Activated CD4-positive, CD25-positive, alpha-beta regulatory T cell treated with anti-CD3 and anti-CD28 coated beads, Interleukin-2, amount 50 U/mL, for 72 hours (primary cell): ENCODE measurements at places on chromosomes 5 and 9.

DNA sequence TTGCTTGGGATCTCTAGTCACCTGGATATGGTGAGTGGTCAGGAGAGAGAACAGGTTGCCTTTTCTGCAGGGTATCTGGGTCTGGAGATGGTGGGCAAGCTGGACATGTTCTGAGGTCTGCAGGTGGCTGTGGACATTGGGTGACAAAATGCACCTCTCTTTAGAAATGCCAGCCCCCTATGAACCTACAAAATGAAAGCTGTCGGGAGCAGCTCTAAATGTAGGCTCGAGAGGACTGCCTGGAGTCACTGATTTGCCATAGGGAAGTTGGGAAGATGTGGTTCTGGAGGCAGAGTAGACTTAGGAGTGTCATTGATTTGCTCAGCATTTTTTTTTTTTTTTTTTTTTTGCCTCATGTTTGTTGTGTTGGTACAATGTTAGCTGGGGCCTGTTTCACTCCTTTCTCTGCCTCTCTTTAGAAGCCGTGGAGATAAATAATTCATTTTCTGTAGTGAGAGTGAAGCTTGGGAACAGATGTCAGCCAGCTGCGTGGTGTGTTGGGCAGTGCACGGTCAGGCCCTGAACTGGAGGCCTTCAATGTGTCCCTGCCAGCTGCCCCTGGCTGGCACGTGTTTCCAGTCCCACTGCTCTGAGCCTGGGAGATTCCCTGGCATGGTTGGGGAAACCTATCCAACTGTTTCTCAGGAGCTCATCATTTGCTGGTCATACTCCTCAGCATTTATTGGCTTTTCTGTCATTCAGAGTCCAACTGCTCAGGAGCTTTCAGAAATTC lies 5.4 kb downstream of the RGS3 start:
- no peak for DNase-seq

DNA sequence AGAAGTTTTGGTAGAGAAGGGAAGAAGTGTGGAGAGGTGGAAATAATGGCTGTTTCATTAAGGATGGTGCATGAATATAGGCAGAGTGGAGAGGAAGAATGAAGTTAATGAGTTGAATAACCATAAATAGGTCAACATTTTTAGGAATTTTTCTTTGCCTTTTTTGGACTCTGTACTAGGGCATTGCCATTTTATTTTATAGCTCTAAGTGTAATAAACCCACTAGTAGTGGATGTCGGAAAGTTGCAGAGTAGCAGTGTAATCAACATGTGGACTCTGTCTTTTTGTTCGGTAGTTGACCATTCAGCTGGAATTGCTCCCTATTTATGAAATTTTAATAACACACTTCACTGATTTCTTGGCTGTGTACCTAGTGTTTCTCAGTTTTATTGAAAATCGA lies 199.1 kb downstream of the WDR70 start:
- DNase-seq: no peak

DNA sequence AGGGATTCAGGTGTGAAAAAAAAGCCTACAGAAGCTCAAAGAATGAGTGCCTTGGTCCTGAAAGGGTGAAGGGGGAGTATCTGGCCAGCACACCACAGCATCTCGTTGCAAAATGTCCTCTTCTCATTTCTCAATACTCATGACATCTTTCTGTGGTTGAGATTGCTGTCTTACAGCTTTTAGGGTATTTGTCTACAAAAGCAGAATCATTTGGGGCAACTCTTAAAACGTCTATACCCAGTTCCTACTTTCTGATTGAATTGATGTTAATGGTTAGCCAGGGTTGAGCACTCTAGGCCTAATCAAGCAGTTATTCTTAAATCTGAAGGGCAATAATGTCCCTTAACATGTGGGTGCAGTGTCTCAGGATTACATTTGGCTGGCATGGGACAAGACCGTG lies 21.2 kb upstream of the PCSK5 start:
- no peak for DNase-seq

DNA sequence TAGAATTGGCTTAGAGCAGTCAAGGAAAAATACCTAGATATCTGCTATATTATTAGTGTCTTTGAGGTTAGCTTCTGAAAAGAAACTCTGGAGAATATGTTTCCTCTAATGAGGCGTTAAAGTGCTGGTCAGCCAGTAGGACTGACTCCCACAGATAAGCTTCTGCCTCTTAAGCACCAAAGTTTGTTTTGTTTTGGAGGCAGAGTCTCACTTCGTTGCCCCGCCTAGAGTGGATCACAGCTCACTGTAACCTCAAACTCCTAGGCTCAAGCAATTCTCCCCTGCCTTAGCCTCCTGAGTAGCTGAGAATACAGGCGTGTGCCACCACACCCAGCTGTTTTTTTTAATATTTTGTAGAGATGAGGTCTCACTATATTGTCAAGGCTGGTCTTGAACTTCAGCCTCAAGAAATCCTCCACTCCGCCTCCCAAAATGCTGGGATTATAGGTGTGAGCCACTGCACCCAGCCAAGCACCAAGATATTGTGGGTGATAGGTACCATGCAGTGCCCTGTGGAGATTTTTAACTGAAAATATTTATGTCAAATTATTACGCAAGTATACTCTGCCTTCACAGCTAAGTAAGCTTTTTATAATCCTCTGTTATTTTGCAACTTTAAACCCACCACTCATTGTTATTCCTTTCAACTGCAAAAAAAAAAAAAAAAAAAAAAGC lies 24.7 kb upstream of the TMEM171 start:
- no peak for DNase-seq

DNA sequence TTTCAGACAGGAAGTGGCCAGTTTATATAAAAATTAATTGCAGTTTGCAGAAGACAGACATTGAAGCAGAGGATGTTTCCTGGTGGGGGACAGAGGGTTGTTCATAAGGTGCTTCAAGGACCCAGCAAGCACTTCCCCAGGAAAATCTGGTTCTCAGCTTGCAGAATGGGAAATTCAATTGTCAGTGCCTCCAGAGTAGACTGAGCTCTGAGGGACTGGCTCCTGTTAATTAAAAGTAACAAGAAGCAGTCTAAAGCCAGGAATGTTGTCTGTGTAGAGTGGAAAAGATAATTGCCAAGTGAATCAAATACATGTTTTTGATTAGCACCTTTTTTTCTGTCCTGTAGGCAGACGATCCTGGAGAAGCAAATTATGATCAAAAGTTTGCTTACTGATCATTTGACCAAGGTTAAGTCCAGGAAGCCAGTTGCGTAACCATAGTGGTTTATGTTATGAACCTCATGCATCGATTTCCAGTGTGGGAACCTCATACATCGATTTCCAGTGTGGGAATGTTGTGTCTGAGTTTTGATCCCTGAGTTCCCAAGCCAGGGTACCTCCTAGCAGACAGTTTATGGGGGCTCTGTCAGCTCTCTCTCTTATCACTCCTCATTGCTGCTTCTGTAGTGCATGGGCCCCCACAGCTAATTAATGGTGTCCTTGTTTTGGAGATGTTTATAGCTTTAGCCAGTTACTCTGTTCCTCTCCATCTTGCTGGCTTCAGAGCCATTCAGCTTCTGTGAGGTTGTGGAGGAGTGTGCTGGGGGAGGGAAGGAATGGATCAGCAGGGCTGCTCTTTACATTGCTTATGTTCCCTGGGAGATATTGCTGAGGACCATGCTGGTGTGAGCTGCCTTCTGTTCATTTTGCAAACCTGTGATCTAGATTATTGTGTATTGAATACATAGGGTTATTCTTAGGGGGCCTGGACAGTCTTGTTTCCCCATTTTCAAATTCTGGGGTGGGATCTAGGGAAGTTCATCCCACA lies 17.1 kb downstream of the MSANTD3 start:
- DNase-seq: no peak

DNA sequence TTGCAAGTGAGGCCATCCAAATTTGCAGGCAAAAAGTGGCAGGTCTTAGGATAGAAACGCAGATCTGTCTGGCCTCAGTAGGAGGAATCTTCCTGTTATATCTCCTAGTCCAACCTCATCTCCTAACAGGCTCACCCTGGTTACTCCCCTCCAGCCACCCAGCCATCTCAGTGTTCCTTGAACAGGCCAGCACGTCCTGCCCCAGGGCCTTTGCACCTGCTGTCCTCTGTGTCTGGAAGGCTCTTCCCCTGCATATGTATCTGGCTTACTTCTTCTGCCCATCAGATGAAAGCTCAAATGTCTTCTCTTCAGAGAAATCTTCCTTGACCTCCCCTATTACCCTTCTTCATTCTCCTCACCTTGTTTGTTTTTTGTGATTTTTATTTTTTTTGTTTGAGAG lies 107.3 kb upstream of the ALDH1B1 start:
- no peak for DNase-seq

DNA sequence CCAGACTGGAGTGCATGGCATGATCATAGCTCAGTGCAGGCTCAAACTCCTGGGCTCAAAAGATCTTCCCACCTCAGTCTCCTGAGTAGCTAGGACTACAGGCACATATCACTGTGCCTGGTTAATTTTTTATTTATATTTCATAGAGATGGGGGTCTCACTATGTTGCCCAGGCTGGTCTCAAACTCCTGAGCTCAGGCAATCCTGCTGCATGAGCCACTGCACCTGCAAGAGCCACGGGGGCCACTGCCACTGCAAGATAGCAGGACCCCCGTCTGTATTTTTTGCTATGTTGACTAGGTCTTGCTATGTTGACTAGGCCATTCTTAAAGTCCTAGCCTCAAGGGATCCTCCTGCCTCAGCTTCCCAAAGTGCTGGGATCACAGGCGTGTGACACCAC lies 6.5 kb downstream of the CYSTM1 start:
- no peak for DNase-seq

GRCh38 chr5:20113031-20113715 lies 125.2 kb upstream of the CDH18 start:
- no peak for DNase-seq

DNA sequence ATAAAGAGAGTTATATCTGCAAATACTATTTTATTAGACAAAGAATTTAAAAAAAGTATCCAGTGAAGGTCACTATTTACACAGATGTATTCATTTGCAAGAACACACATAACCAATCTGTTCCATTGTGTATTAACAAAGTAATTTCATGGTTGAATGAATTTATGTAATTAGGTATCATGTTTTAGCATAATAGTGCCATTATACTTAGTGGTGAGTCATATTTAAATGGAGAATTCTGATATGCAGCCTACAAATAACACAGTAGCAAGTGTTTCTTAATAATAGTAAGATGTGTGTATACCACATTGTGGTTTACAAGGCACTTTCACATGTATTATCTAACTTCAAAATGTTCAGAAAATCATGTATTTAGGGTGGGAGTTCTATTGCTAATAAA lies 1028.5 kb upstream of the ACO1 start:
- no peak for DNase-seq

DNA sequence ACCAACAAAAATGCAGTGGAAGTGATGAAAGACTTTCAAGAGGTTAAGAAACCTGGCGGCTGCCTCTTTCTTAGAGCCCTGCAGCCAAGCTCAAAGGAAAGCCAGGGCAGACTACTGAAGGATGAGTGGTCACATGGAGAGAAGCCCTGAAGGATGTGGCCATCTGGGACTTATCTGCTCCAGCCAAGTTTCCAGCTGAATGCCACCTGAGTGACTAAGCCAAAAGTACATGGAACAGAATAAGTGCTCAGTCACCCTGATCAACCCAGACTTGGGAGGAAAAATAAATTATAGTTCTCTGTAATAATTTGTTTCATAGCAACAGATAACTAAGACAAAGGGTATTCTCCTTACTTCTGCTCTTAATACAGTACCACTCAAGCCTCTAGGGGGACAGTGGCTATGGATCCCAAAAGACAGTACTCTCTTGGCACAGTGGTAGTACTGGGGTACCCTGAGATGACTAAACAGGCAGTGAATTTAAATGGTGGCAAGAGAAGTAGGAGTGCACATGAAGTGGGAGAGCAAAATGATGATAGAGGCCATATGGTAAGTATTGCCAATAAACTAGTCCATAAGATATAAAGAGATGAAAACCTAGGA lies 182.3 kb downstream of the ELAVL2 start:
- DNase-seq: no peak

DNA sequence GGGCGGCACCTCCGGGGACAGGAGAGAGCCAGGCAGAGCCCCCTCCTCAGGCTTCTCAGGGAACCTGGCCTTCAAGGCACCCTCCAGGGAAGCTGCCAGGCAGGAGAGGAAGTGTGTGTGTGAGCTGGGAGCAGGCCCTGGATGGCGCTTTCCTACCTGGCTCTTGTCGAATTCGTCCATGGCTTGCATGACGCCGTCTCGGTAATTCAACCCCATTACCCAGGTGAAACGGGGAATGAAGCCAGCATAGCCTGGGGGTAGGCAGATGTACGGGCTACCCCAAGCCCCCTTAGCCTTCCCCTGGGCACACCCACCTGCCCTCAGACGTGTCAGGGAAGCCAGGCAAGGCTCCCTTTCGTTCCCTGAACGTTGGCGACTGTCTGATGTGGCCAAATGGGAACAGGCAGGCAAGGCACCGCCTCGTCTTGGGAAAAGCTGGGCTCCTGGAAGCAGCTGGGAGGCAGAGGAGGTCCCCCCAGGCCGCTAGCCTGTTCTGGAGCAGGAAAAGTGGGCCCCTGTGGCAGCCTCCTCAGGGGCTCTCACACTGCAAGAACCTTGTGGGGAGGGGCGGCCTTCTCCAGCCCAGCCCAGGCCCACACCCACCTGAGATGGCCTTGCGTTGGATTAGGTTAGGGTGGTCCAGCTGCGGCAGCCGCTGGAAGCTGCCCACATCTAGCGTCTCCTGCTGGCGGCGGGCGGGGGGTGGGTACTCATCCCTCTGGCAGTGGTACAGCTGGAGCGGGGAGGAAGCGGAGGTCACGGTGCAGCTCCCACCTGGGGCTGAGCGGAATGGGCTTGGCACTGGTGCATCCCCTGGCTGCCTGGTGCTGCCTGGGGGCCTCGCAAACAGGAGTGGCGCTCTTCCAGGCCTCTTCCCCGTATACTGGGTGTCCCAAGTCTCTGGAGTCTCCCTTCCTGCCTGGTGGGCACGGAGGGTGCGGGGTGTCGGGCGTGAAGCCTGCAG lies 3.7 kb downstream of the TUBB4B start:
- DNase-seq: no peak

GRCh38 chr5:91212714-91213092 lies 170.4 kb downstream of the ARRDC3 start:
- no peak for DNase-seq

DNA sequence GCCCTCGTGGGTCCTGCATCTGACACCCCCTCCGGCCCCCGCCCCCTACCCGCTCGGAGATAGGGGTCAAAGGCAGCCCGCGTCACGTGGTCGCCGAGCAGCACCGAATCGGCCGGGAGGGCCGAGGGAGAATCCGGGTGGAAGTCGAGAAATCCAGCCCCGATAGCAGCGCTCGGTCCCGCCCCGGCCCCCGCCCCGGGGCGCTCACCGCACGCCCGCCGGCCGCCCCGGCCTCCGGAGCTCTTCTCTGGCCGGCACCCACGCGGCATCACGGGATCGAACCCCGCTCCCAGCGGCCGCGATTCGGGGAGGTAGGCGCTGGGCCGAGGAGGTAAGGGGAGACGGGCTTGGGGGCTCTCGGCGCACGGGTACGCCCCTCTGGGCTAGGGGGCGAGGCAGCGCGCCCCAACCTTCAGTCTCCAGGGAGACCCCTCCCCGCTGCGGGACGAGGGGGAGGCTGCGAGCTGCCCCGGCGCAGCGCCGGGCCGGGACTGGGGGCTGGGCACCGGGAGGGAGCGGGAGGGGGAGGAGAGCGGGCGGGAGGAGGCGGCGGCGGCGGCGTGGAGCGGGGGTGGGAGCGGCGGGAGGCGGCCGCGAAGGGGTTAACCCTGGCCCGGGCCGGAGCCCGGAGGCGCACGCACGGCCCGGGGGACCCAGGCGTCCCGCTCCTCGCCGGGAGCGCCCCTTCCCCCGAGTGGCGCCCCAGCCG lies 22.1 kb upstream of the NDST1 start:
- DNase-seq: peak; percentile 34

- no peak for DNase-seq
Observed at GRCh38 chr5:179504600-179505396, 45.6 kb upstream of the RUFY1 start.
